ENCODE measurements at places on chromosomes 1 and 21.

GRCh38 chr21:33899199-33899598, 16.4 kb downstream of the ATP5PO start:
- DNase-seq = no peak

DNA sequence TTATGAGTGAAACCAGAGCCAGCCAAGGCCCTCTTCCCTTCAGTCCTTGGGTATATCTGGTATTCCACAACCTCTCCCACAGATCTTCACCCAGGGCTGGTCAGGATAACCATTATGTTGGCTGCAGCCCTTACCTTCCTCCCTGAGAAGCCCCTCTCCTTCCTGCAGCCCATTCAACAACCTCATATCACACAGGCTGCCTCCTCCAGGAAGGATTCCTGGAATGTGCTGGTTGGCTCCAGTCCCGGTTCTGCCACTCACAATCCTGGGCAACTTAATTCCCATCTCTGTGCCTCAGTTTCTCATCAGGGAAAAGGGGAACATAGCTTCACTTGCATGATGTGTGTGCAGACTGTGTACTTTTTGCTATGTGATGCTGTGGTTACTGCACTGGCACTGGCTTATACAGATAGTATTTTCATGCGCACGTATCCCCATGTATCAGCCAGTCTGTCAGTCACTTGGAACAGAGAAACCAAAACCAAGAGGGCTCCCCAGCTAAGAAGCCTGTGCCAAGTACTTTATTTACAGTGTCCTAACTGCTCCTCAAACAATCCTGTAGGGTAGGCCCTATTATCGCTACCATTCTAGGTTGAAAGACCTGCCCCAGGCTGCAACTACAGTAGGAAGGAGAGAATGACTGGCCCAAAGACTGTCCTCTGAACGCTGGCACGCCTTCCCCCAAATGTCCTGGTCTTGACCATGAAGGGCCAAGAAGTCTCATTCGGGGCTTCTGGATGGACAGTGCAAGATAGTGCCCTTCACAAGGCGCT, 39.9 kb upstream of the PPP1R15B start:
- DNase-seq = no peak

- DNase-seq = no peak
These were observed 26.1 kb downstream of the IRF2BP2 start for GRCh38 chr1:234583755-234584419.

DNA sequence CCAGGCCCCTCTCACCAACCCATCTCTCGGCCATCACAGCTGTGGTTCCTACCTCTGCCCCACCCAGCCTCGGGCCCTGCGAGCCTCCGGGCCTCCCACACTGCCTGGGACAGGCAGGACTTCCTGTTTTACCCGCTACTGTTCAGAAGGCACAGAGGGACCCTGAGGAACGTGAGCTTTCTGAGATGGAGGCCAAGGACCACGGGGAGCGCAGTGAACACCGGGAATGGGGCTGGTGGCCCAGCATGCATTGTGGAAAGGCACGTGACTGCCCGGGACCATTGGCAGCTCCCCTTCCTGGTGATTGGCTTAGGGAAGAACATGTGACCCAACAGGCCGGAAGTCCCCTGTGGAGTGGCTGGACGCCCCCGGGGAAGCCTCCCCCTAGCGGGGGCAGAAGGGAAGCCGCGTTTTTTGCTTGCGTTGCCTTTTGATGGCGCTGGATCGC, 7.0 kb downstream of the S100B start:
- no peak for DNase-seq
